ENCODE measurements at places on chromosomes 3 and 15.
A peak's percentile ranks its signal among the peaks of the same experiment; 100 is the strongest.

DNA sequence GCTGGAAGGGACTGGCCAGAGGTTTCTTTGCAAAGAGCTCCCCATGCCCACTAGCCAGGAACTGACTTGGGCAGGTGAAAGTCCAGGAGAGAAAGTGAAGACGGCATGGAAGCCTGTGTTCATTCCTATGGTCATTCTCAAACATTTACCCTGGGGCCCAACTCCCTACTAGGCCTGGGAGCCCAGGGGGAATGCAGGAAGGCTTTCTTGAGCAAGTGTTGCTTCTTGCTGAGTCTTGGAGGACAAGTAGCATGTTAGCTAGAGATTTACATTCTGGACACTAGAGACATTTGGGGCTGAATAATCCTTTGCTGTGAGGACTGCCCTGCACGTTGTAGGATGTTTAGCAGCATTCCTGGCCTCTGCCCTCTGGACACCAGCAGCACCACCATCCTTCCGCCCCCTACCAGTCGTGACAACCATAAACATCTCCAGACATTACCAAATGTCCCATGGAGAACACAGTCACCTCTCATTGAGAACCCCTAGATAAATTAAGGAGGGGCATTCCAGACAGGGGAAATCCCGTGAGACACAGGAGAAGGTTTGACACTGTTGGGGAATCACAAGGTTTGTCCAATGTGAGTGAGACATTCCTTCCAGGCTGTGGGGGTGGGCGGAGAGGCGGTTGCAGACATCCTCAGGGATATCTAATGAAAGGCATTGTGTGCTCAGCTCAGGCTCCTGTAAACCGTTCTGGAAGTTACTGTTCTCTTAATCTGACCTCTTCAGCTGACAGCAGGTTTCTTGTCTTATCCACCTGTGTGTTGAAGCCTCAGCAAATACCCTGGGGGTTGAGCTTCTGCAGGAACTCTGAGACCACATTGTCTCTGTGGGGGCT lies 236.2 kb downstream of the TLE3 start:
- no peak for DNase-seq

DNA sequence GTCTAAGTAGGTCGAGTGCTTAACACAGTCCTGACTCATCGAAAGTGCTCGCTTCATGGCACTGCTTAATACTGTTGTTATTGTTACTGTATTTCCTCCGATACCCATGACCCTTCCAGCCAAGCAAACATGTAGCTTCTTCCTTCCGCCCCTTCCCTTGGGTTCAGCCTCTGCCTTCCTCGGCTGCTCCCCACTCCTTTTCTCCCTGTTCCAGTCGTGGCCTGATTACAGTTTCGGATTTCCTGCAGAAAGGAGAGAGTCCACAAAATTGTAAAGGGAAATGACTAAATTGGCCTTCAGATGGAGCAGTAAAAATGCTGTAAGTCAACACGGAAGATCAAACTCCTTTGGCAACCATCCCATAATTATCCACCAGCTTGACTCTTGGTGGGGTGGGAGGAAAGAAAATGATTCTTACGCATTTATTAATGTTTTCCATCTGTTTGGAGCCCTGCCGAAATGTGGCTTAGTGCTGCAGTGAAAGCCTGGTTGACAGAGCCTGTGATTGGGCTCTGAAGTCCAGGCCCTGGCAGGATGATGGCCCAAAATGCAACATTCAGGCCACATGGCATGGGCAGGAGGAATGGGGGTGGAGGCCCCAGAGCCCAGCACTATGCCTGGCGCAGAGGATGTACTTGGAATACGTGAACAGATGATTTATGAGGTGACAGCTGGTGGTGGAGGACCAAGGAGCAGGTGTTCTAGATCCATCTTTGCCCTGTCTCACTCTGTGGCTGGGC lies 37.6 kb downstream of the FAM3D start:
- DNase-seq, result peak; percentile 98

- no peak for DNase-seq
Observed at GRCh38 chr3:47622671-47623461, 44.2 kb upstream of the CSPG5 start.

- no peak for DNase-seq
Observed at GRCh38 chr15:60936186-60936585, 292.9 kb downstream of the RORA start.

GRCh38 chr15:71506946-71507345 lies 303.4 kb upstream of the NR2E3 start:
- DNase-seq, result no peak

GRCh38 chr3:29281344-29282241 lies 722 bp downstream of the RBMS3 start:
- DNase-seq, result peak; percentile 45

DNA sequence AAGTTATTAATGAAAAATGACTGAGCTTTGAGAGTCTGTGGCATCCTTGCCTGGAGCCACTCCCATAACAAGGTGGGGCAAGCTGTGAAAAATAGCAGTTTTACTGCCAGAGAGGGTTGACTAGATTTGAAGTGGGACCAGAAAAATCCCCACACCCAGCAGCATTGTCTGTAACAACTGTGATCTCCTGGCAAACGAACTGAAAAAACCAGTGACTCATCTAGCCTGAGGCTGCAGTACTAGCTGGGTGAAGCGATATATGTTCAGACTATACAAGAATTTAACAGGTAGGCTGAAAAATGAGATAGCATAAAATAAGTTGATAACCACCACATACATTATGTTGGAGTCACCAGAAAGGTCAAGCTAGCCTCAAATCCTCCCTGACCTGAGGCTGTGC lies 64.0 kb downstream of the DPH6 start:
- peak; percentile 50 for DNase-seq

GRCh38 chr3:56347219-56347871 lies 120.9 kb downstream of the ERC2 start:
- no peak for DNase-seq

- DNase-seq, result no peak
Observed at GRCh38 chr15:77748078-77749064, 115.7 kb upstream of the LINGO1 start.

- DNase-seq, result peak; percentile 70
Observed at GRCh38 chr15:66858423-66859207, 156.6 kb downstream of the SMAD6 start.

GRCh38 chr3:129065720-129066073 lies 5.1 kb downstream of the GP9 start:
- no peak for DNase-seq

DNA sequence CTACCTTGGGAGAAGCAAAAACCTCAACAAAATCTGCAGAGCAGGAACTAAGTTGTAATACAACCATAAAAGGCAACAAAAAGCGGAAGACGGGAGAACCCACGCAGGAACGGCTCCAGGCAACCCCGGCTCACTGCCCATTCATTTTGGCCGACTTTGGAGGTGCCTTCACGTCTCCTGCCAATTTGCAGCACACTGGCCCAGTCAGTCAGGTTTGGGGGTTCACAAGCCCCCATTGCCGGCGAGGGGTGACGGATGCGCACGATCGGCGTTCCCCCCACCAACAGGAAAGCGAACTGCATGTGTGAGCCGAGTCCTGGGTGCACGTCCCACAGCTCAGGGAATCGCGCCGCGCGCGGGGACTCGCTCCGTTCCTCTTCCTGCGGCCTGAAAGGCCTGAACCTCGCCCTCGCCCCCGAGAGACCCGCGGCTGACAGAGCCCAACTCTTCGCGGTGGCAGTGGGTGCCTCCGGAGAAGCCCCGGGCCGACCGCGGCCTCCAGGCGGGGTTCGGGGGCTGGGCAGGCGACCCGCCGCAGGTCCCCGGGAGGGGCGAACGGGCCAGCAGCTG lies 463 bp downstream of the TERC start:
- peak; percentile 52 for DNase-seq

DNA sequence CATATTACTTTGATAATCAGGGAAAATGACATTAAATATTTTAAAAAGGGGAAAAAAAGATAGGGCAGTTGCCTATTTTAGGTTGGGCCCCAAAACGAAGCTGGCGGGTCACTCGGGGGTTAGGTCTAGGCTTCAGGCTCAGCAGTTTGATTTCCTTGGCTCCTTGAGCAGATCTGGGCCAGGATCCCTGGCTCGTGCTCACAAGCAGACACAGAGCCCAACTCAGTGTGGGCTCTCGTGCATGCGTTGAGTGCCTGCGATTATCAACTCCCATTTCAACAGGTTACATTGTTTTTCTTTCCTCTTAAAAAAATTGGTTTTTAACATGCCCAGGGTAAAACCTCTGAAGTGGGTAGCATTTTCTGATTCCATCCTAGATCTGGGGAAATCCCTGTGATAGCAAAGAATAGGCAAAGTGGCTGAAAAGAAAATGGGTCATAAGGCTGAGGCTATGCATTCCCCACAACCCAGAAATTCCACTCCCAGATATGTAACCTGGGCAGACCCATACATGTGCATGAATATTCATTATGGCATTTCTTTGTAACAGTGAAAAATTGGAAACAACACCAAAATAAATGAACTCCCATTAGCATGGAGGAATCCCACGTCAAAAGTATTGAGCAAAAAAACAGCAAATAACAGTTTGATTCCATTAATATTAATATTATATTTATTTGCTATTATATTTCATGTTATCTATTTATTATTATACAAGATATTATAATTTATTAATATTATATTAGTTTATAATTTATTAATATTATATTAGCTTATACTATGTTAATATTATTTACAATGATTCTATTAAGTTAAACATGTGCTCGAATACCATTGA lies 27.8 kb downstream of the FAM43A start:
- DNase-seq, result no peak

- no peak for DNase-seq
Observed at GRCh38 chr3:175258763-175259162, 399.6 kb downstream of the NAALADL2 start.

GRCh38 chr3:146052056-146052790 lies 108.8 kb downstream of the PLOD2 start:
- no peak for DNase-seq

DNA sequence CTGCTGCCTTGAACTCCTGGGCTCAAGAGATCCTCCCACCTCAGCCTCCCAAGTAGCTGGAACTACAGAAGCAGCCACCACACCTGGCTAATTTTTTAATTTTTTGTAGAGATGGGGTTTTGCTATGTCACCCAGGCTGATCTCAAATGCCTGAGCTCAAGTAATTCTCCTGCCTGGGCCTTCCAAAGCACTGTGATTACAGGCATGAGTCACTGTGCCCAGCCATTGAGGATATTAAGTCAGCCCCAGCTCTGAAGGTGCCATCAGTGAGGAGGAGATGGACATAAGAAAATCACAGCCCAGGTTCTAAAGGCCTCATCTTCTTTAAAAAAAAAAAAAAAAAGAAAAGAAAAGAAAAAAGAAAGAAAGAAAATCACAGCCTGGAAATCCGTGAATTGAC lies 26.6 kb upstream of the PSTPIP1 start:
- peak; percentile 13 for DNase-seq

Data from AG10803 (cell line).